ENCODE measurements at places on chromosomes 3 and 15.

GRCh38 chr3:55407426-55407820, 79.7 kb downstream of the WNT5A start:
- no peak for DNase-seq

GRCh38 chr3:126478581-126479310, 3.1 kb upstream of the ZXDC start:
- no peak for DNase-seq

- no peak for DNase-seq
Observed at GRCh38 chr3:129281726-129282125, 3.1 kb downstream of the HMCES start.

GRCh38 chr15:69200832-69201745, 40.7 kb downstream of the GLCE start:
- no peak for DNase-seq

DNA sequence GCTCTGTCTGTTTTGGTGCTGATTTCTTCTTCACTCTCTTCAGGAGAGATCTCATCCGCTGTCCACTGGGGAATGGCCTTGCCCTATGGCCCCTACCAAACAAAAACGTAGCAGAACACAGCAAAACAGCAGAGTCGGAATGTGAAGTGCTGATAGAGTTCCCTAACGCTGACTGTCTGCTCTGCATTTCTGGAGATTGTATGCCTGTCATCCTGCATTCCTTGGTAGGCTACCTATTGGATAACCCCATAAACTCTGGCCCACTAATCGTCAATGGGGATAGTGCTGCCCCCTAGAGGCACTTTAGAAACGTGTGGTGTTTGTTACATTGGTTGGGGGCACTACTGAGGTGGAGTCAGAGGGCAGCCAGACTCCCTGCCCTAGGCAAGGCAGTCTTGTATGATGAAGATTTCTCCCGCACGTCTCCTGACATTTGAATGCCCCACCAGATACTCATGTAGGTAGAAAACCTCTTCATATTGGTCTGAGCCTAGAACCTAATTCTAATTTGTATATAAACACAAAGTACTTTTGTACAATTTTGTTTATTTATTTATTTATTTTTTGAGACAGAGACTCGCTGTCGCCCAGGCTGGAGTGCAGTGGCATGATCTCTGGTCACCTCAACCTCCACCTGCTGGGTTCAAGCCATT, 15.6 kb upstream of the MAGEF1 start:
- peak; percentile 71 for DNase-seq

- DNase-seq: no peak
Observed at GRCh38 chr3:41002104-41002503, 197.2 kb upstream of the CTNNB1 start.

GRCh38 chr3:46184469-46184868, 23.6 kb downstream of the CCR1 start:
- DNase-seq: no peak

DNA sequence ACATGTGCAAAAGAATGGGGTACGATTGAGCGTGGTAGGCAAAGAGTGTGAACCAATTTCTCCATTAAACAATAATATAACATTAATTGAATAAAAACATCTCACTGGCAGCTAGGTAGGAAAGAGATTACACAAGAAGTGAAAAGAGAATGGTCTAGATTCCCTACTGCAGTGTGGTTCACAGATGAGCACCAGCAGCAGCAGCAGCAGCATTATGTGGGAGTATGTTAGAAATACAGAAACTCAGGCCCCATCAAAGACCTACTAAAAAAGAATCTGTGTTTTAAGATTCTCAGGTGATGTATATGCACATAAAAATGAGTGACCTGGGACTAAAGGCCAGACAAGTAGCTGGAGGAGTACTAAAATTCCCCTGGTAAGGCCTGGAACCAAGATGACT, 118.2 kb downstream of the ADAM10 start:
- no peak for DNase-seq

- DNase-seq: no peak
Observed at GRCh38 chr3:53158765-53159155, 2.2 kb upstream of the PRKCD start.

GRCh38 chr3:164351131-164351530, 727.2 kb downstream of the SI start:
- no peak for DNase-seq

DNA sequence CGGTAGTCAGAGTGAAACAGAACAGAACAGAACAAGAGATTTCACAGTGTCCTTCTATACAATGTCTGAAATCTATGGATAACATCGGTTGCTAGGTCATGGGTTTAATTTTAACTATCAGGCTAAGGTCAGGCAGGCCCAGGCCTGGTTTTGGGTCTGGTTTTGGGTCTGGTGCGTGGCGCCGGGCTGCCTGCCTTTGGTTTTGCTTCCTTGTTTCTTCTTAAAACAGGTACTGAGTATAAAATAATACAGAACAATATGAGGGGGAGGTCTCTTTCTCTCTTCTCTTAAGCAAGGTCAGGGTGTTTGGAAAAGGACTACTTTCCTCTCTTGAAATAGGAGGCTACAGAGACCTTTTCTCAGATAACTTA, 1.4 kb downstream of the AEN start:
- DNase-seq: no peak

GRCh38 chr3:101567528-101568317, 6.1 kb downstream of the TRMT10C start:
- no peak for DNase-seq

GRCh38 chr3:18442756-18443664, 17.9 kb upstream of the SATB1 start:
- peak; percentile 5 for DNase-seq

DNA sequence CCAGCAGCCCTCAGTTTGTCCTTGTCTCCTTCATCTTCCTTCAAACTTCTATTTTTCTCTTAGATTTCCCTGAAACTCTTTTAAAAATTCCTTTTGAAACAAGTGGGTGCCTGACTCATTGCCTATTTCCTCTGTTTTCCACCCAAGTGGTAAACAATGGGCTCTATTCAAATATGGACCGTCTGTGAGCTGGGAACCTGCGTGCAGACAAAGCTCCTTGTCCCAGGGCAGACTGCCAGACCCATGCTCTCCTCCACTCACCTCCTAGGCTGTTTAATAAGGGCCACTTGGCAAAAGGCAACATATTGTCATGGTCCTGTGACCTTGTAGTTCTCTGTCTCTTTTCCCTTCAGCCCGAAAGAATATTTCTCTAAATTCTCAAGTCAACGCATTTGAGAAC, 332.7 kb upstream of the THBS1 start:
- no peak for DNase-seq

DNA sequence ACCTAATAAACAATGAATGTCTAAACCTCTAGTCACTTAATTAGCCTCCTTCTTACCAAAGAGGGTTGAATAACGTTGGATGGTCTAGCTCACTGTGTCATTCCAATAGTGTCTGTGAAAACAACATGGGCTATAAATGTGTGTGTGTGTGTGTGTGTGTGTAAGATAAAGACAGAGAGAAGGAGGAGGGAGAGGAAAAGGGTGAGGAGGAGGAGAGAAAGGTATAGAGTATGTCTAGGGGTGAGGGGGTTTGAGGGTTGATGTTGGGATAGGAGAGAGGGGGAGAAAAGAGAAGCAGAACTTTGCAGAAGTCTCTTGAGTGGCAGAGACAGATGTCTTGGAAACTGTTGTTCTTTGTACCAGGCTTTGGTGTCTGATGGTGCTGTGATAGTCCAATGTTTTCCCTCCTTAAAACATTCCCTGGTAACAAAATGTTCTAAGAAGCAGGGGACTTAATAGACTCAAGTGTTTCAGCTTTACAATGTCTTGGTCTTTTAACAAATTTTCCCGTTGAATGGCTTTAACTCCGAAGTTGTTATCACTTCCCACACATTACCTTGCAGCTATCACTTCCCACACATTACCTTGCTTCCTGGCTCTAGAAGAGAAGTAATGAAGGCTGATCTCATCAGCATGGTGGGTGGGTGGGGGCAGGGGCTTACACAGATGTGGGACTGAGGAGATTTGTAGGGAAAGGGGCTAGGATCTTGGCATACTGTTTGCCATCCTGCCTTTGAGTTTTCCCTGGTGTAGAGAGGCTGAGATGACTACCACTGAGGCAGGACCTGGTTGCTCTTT, 57.8 kb upstream of the ETV5 start:
- no peak for DNase-seq

- no peak for DNase-seq
Observed at GRCh38 chr3:140363801-140364200, 314.1 kb upstream of the TRIM42 start.

DNA sequence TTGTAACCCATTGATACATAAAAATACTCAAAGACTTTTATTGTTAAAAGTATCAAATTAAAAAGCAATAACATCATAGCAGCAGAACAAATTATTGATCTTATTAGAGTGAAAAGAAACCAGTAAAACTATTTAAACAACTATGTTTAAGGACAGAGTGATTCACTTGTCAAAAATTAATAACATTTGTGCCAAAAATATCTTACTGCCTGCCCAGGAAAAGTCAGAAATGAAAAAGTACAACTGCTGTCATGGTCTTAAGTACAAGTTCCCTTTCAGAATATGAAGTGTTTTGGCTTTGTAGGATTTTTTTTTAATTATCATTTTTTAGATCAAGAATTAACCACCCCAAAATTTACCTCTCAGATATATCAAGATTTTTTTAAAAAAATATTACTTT, 3.4 kb downstream of the IFT57 start:
- DNase-seq: no peak

GRCh38 chr15:32060706-32061105, 30.4 kb downstream of the CHRNA7 start:
- no peak for DNase-seq

- no peak for DNase-seq
Observed at GRCh38 chr3:76715426-76715825, 324.5 kb upstream of the ROBO2 start.

GRCh38 chr3:101849714-101850245, 466 bp downstream of the NFKBIZ start:
- peak; percentile 63 for DNase-seq

DNA sequence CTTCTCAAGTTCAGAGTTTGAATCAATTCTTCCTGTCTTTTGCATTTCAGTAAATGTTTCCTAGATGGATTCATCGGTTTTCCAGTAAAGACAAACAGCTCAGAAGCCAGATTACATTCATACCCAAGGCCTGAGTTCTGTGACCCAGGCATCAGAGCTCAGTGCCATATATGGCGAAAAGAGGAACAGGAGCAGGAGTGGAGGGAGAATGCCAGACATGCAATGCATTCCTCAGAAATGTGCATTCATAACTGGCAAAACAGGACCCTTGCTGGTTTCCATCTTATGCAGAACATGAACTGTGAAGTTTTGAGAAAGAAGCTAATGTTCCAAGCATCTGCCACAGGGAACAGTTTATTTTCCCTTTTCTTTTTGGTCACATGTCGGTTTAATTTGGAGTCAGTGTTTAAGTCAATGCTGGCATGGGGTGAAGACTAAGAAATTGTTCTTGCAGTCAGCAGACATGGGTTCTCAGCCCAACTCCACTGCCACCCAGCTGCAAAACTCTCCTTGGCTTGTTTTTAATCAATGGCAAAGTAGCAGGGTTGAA, 116.5 kb downstream of the LPP start:
- no peak for DNase-seq

DNA sequence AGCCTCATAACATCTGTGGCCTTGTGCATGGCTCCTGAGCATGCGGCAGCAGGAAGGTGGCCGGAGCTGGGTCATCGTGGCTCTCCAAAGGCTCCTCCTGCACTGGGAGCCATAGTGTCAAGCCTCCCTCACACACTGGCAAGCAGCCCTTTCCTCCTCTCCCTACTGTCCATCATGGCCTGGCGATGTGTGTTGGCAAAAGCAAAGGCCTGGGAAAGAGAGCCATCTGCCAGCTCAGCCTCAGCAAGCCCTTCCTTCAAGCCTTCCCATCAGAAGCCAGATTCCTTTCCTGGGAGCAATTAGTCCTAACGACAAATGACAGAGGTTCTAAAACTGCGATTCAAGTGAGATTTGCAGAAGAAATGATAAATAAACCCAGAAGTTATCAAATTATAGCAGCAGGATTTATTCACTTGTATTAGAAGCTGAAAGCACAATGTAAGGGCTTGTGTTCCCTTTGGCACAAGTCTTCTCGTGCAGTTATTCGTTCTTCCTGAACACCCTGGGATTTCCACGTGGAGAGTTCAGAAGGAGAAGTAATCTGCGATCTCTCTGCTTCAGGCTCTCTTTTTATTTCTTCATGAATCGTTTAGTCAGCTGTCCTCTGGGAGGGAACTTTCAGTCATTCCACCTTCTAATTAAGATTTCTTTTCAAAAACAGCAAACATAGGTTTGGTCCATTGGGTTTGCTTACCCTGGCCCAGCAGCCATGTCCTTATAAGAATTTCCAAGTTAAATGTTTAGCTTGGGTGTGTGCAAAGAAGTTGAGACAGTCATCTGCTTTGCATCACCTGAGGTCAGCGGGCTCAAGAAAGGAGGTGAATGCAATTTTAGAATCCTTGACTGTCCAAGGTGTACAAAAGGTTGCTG, 110.3 kb upstream of the TMC3 start:
- no peak for DNase-seq

DNA sequence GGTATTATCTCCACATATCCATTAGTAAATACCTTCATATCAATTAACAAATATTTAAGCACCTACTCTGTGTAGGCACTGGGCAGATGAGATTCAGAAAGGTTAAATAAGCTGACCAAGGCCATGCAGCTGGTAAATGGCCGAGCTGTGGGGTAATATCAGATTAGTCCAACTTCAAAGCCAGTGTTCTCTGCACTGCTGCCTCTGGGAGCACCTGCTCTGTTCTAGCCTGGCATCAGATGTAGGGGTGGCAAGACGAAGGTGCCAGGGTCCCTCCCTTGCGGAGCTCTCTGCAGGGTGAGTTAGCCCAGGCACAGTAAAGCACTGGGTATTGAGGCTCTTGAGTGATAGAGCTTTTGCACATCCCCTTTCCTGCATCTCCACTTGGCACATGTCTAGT, 5.5 kb downstream of the TATDN2 start:
- DNase-seq: no peak

DNA sequence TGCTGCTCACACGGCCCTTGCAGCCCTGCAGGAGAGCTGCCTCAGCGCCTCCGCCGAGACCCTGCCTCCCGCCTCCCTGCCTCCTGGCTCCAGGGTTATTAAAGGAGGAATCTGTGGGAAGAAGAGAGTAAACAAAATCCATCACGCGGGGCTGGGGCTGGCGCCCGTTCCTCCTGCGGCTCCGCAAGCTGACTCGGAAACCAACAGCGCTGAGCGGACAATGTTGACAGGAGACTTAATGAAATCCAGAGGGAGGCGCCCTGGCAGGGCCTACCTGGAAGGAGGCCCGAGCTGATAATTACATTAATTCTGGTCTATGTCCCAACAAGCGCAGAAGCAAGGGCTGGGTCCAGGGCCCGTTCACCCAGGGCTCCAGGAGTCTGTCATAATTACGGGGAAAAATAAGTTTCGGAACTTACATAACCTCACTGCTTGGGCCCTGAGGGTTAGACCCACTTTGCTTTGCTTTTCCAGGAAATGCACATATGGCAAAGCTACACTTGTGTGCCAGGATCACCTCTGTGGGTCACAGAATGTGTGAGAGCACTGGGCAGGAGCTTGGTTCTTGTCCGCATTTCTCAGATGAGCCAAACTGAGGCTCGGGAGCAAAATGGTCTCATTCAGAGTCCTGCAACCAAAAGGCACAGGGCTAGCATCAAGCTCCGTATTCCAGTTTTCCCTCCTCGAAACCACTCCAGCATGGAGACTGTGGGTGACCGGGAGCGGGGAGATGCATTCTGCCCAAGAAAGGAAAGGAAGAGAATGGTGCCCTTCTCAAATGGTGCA, 43.8 kb upstream of the SLC6A6 start:
- DNase-seq: peak; percentile 53

Measured in nephron progenitor cell (in vitro differentiated cells).